ENCODE measurements at places on chromosomes 2 and 18. TPM values are rescaled to one million over a fixed set of nuclear protein-coding genes. Genes with fewer than 3 reads are reported as not detected.

Gene PTPRN
- not detected for total RNA-seq

Gene C2orf92
- 3.9 TPM for total RNA-seq

Gene CD207
- total RNA-seq: 0.20 TPM

Gene SATB2
- 1.4 TPM for total RNA-seq

Gene SLC35F6
- 27.6 TPM for total RNA-seq

Gene PSMA8
- not detected for total RNA-seq

Gene TSPYL6
- not detected for total RNA-seq

Gene ALPP
- total RNA-seq: not detected

GRCh38 chr2:173922760-173923159 is 42.4 kb downstream of the SP3 start:
- no peak for DNase-seq

- no peak for DNase-seq
Observed at GRCh38 chr2:62437785-62438184, 68.2 kb downstream of the TMEM17 start.

- no peak for DNase-seq
Observed at GRCh38 chr2:200380091-200380561, 73.6 kb downstream of the SPATS2L start.

GRCh38 chr2:121284463-121285449 is at the start of gene TFCP2L1:
TFCP2L1 (minus strand) TSS chr2:121285202; CDS start chr2:121285109, 93 bp downstream.
- DNase-seq: no peak

DNA sequence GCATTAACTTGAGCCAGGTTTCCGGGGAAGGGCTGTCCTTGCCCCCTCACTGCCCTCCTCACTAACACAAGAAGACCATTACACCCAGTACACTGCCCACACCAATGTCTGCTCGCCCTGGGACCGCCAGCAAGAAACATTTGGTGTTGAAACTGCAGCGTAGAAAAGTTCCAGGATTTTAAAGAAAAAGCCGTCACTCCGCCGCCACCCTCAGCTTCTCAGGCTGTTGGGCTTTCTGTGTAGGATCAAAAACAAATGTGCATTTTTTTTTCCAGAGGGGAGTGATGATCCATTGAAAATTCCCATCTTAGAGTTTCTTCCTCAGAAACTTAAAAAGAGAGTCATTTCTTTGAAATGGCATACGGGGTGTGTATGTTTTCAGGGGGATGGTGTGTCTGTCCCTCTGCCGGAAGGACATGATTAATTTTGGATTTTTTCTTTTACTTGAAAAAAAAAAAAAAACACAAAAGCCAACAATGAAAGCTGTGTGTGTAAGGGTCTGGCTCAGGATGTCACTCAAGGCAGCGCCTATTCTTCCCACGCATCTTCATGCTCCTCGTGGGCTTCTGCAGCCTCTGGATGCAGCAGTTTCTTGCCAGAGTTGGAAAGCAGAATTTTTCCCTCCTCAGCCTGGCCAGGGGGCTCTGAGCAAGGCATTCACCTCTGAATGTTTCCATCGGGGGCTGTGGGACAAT is 184.9 kb downstream of the GLI2 start:
- peak; percentile 41 for DNase-seq

- no peak for DNase-seq
Observed at GRCh38 chr2:207311316-207312005, 145.7 kb upstream of the KLF7 start.

DNA sequence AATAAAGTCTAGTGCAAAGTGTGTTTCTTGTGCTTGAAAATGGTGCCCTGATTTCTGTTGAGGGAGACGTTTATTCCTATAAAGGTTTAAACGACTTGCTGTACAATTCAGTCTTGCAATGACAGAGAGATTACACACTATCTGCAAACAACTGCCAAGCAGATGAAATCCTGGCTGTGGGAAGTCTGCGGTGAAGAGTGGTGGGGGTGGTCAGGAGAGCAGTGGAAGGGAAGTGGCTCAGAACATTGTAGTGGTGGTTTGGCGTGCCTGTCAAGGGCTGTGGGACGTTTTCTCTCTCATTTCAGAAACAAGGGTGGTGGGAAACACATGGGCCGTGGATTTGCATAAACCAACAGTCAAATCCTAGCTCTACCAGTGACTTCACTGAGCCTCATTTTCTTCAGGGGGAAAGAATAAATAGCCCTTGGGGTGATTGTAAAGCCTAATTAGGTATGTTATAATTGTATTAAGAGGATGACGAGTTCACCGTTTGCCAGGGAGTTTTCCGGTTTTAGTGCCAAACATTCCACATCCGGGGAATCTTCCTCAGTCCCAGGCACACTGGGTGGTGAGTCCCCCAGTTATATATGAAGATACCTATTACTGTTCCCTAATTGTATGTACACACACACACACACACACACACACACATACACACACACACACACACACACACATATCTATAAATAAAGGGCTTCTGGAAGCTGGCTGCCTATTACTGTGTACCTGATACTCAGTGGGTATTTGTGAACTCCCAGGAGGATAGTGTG is 115.0 kb downstream of the SPTBN1 start:
- DNase-seq: no peak

- no peak for DNase-seq
Observed at GRCh38 chr2:62254424-62255266, 58.7 kb downstream of the B3GNT2 start.

DNA sequence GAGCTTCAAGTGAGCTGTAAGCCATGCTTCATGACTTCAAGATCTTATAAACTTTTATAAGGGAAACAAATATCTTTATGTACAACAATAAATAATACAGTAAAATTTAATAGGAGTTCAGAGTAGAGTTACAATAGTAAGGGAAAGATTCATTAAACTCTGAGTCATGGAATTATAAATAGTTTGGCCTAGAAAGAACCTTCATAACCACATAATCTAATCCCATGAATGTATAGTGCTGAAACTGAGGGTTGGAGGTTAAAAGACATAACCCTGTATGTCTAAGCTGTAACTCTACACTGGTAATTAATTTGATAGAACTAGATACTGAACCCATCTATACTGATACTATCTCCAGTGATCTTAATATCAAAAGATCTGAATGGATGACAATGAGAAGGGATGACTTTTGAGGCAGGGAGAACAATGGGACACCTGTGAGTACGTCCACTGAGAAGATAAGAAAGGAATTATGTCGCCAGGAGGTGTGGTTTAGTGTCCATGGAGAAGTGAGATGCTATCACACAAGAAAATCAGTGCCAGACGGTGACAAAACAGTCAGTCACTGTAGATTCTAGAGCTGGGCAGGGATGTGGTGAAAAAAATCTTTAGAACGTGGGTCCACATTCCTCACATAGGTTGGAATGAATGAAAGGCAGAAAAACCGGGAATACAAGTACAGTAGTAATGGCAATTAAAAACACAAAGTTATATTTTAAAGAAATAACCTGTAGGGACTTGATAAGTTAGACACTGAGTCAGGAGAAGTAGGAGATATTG is 1.1 kb downstream of the IL1F10 start:
- DNase-seq: no peak

DNA sequence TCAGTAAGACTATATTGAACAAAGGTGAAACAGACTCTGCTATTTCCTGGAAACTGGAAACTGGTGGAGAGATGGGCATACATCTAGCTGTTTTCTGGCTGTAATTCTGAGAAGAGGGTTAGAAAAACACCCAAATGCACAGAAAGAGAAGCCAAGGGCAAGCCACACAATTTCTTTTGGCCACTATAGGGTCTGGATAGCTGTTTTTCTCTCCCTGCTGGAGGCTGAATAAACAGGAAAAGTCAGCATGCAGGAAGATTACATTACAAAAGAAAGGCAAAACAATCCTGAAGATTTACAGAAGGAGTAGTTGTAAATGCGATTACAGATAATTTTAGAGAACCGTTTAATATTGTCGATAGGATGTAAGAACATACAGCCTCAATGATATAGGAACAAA is 186.2 kb upstream of the REG3G start:
- no peak for DNase-seq

DNA sequence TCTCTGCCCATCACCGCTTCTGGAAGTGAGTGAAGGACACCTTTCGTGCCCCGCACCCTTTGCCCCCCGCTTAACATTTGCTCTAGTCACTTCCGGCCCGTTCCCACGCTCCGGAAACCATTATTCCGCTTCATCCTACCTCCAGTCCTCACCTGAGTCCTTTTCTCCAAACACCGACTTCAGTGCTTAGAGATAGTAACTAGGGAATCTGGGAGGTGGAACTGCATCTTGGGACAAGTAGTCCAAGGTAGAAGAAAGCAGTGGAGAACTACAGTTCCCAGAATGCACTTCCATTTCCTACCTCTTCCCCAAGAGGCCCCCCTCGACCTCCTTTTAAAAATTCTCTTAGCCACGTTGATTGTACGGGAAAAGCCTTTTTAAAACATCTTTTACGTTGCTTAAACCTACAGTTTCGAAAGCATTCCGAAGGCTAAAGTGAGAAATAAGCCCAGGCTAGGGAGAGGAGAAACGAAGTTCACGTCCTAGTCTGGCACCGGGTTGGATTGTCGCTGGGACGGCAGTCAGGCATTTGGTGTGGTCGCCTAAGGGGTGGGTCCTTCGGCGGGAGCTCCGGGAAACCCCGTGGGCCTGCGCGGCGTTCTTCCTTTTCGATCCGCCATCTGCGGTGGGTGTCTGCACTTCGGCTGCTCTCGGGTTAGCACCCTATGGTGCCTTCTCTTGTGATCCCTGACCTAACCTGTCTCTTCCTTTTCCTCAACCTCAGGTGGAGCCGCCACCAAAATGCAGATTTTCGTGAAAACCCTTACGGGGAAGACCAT is at the start of the genes CLHC1 and RPS27A:
CLHC1 (minus strand) TSS at position 210 of the 779 bp plus-strand sequence. CDS start 9,882 bp downstream, outside the sequence.
RPS27A (plus strand) TSS at position 605 of the 779 bp plus-strand sequence; CDS start at position 742, 137 bp downstream.
- DNase-seq: peak; percentile 90

DNA sequence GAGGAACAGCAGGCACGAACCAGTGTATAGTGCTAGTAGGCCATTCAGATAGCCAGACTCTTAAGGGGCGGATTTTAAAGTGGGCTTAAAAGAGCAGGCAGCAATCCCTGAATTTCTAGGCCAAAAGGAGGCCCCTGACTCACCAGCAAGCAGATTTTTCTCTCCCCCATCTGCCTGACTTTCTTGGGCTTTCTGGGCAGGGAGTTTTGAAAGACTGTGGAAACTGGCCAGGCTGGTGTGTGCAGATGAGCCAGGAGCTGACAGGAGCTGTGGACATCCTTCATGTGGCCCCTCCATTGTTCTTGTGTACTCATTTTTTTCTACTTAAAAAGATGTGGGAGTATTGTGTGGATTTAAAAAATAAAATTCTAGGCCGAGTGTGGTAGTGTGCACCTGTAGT is 59.0 kb downstream of the GLI2 start:
- DNase-seq: no peak

DNA sequence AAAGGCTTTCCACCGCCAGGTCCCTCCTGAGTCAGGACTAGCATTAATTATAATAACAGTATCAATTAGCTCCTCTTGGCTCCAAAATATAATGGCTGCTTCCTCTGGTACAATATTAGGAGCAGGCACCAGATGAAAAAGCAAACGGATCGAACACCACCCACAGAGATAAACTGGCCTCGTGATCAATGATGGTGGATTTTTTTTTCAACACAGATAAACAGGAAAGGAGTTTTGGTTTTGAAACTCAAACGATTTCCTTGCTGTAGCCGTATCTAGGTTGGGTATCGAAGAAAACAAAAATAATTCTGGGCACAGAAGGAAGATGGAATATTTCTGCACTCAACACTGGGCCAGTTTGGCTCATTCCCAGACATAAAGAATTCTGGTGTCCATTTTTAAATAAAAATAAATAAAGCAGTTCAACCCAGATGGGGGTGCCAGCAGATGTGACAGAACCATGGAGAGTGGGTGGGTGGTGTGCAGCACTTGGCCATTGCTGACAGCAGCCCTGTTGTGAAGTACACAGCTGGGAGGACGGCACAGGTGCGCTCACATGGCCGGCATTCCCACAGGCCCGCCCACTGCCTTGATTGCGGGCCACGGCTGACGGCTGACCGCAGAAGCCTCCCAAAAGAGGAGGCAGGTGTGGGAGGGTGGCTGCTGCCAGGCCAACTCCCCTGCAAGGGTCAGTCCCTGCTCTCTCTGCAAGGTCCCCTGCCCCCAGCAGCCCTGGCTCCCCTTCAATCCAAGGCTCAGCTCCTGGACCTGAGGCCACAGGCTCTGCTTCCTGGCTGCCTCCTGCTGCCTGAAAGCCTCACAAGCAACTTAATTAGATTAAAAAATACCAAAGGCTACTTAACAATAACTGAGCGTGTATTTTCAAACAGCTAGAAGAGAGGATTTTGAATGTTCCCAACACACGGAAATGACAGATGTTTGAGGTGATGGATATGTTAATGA is 351.9 kb upstream of the ID2 start:
- no peak for DNase-seq

- no peak for DNase-seq
Observed at GRCh38 chr2:32830196-32830595, 116.6 kb upstream of the LTBP1 start.

GRCh38 chr2:68726608-68727367 is 7.8 kb upstream of the ARHGAP25 start:
- no peak for DNase-seq

DNA sequence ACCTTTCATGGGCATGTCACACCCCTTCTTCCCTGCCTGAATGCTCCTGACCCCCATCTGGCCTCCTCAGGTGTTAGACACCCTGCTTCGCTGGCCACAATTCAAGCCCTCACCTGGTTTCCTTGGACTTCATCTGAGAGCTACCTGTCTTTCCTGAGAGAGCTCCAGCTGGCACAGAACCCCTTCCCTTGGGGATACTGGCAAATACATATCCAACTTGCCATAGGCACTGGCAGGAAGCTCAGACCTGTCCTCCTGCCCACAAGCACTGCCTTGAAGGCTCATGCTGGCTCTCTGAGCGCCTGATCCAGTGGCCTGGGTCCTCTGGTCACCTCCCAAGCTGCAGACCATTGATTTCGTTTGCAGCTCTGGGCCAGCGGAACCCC is 74.1 kb upstream of the MAP4K3 start:
- DNase-seq: peak; percentile 39

GRCh38 chr2:105744091-105744908 is 412 bp upstream of the NCK2 start:
- DNase-seq: peak; percentile 88

GRCh38 chr2:237217995-237218616 is 132.4 kb downstream of the COPS8 start:
- DNase-seq: no peak

DNA sequence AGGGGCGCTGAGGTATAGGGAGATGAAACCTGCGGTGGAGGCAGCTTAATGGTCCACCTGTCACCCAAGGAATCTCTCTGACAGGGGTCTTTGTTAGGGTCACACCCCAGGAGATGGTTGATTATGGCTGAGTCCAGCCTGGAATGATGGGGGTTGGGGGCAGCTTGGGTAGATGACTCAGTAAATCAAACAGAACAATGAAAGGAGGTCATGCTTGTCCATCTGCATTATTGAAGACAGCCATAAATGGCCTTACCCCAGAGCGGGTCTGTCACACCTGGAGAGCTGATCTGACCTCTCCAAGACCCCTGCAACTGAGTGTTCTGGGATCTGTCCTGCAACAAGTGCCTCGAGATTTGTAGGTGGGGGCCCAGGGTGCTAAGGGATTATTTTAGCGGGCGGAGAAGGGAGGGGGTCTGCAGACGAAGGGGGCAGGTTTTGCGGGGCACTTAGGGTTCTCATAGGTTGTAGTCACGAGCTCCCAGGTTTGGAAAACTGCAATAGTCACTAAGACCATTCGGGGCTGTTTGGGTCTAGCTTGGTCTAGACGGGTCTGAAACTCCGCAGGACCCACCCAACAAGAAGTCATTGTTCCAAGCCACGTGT is 771 bp upstream of the IGFBP2 start:
- no peak for DNase-seq
